Activated CD8-positive, alpha-beta T cell treated with anti-CD3 and anti-CD28 coated beads, Interleukin-2, amount 10 ng/mL, durations not matched to agents 7 days and 5 days (primary cell): ENCODE measurements at places on chromosomes 3 and 15. TPM values are rescaled to one million over a fixed set of nuclear protein-coding genes. Genes with fewer than 3 reads are reported as not detected.

GRCh38 chr3:186316666-186317260, 45.3 kb downstream of the DGKG start:
- H3K4me3 ChIP-seq, result no peak overlapping the region
- H3K27me3 ChIP-seq, result no peaks in the 10 kb centered on the region
- H3K27ac ChIP-seq, result no peak overlapping the region
- H3K36me3 ChIP-seq, result no peaks in the 10 kb centered on the region
- no peaks in the 10 kb centered on the region for H3K4me1 ChIP-seq

GRCh38 chr3:94173673-94174434, 111.0 kb downstream of the NSUN3 start:
- no peak overlapping the region for H3K27ac ChIP-seq
- H3K27me3 ChIP-seq, result peaks cover 3% of the 10 kb centered on the region
- no peak overlapping the region for H3K4me3 ChIP-seq

DNA sequence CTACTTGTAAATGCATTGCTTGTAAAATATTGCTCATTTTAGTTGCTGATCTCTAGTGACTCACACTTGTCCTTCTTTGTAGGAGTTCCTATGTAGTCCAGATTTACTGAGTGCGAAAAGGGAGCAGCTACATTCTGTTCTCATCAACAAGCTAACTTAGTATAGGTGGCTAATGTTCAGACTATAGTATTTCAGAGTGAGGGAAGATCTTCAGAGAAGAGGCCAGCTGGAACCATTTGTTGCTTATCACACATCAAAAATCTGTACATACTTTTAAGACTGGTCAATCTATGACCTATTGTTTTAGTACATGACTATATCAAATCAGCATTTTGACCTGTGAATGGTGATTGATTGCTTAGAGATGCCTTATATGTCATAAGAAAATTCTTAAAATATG, 71.3 kb upstream of the THSD4 start:
- no peak for DNase-seq
- no peaks in the 10 kb centered on the region for H3K4me1 ChIP-seq
- H3K36me3 ChIP-seq, result no peaks in the 10 kb centered on the region
- no peak overlapping the region for H3K27ac ChIP-seq

DNA sequence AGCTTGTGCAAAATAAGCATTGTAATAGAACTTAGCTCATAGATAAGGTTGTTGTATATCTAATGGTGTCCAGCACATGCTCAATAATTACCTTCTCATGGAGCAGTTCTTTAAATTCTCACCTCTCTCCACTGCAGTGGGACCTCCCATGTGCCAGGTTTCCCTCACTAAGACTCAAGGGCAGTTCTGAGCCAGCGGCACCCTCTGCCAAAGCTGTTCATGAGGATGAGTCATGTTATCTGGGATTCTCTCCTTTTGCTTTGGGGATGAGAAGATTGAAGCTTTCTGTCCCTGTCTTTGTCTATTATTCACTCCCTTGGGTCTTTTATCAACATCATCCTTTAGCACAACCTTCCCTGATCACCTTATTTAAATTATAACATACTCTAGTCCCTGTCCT, 15.6 kb upstream of the AMOTL2 start:
- no peak overlapping the region for H3K4me3 ChIP-seq
- no peak for DNase-seq
- no peaks in the 10 kb centered on the region for H3K4me1 ChIP-seq
- H3K36me3 ChIP-seq, result no peaks in the 10 kb centered on the region

GHSR gene
- not detected for total RNA-seq

WNT5A gene
- not detected for total RNA-seq
